ENCODE measurements at places on chromosomes 13 and 19. TPM values are rescaled to one million over a fixed set of nuclear protein-coding genes. Genes with fewer than 3 reads are reported as not detected.

- no peak for DNase-seq
Observed at GRCh38 chr19:556611-557382, 12.9 kb downstream of the GZMM start.

DNA sequence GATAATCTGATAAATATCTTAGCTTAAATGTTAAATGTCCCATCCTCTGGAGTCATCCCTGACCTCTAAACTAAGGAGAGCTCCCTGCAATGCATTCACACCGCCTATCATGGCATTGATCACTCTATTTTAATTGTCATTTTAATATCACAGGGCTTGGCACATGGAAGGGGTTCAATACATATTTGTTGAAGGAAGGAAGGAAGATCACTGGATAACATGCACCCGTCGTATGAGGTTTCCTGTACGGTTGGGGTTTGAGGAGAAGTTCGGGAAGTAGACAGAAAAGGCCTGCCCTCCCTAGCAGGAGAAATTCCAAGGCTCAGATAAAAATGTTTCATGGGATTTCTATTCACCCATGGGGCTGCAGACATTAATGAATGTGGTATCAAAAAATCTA lies 102.0 kb downstream of the MBNL2 start:
- no peak for DNase-seq

- peak; percentile 79 for DNase-seq
Observed at GRCh38 chr13:36395280-36395679, 37.0 kb upstream of the CCNA1 start.

DNA sequence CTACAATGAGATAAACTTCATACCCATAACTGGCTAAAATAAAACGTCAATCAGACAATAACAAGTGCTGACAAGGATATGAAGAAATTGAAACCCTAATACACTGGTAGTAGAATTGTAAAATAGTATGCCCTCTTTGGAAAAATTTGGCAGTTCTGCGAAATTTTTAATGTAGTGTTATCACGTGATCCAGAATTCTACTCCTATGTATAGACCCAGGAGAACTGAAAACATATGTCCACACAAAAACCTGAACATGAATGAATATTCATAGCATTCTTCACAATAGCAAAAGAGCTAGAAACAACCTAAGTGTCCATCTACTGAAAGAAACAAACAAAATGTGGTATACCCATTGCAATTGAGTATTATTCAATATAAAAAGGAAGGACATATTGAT lies 14.2 kb upstream of the MYO16 start:
- DNase-seq = no peak

- DNase-seq = no peak
Observed at GRCh38 chr13:28045861-28046260, 54.5 kb downstream of the FLT3 start.

- DNase-seq = peak; percentile 69
Observed at GRCh38 chr13:51590971-51591627, 6.8 kb downstream of the WDFY2 start.

DNA sequence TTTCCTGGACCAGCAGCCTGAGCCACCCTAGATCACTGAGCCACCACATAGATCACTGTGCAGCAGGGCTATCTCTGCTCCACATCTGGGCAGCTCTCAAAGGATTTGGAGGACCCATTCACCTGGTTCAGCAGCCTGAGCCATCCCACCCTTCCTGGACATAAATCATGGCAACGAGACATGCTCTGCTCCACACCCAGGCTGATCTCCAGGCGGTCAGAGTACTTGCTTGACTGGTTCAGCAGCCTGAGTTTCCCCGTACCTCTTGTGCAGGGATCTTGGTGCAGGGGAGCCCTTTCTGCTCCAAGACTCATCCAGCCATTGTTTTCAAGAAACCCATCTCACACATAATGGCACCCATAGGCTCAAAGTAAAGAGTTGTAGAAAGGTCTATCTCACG lies 195.3 kb downstream of the LIG4 start:
- no peak for DNase-seq

GRCh38 chr19:1073956-1074517 lies 7.1 kb downstream of the ARHGAP45 start:
- no peak for DNase-seq

DNA sequence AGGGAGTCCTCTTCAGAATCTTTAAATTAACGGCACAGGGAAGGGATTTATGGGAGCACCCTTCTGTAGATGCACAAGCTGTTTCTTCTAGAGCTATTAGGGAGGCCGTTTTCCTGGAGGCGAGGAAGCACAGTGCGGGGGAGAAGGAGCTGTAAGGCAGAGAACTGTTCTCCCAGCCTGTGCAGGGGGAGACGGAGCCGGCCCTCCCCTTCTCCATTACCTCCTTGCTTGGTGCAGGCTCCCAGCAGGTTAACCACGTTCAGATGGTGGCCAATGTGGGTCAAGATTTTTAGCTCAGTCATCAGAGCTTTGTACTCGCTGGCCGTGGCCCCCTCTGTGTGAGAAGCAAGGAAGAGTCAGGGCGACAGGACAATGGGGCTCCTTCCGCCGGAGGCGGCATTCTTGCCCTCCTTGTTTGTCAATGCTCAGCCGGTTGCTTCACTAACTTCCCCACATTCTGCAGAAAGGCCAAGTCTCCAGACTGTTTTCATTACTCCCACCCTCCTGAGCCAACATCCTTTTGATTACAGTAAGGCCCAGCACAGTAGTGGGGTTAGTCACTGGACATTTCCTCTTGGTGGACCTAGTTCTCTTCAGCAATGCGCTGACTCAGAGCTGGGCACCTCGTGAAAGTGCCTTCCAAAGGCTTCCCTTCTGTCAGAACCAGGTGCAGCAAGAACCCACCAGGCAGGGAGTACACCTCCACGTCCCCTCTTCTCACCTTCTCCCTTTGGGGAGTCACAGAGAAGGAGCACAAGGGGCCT lies 165.4 kb downstream of the FLT1 start:
- peak; percentile 12 for DNase-seq

GRCh38 chr19:33161201-33161600 lies 29.3 kb downstream of the WDR88 start:
- DNase-seq = no peak

- DNase-seq = peak; percentile 82
Observed at GRCh38 chr13:94351292-94351990, 128.0 kb downstream of the DCT start.

- DNase-seq = no peak
Observed at GRCh38 chr13:85371254-85371653, 428.0 kb downstream of the SLITRK6 start.

- DNase-seq = no peak
Observed at GRCh38 chr19:17686023-17686521, 2.1 kb downstream of the UNC13A start.

DNA sequence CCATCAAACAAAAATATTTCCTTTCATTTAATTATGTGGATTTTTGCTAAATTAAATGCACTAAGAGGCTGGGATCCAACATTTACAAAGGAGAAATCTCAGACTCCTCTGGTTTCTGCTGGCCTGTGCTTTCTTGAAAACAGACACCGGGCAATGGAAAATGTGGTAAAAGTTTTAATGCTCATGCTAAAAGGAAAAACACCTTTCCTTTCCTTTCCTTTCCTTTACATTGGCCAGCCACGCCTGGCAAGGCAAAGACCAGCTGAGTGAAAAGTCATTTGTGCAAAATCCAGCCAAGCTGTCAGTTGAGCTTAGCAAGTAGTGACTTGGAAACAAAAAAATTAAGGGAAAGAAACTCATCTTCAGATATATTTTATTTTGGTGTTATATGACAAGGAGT lies 240.3 kb downstream of the LACC1 start:
- no peak for DNase-seq

GRCh38 chr19:15404780-15405211 lies 14.0 kb downstream of the AKAP8L start:
- peak; percentile 83 for DNase-seq

DNA sequence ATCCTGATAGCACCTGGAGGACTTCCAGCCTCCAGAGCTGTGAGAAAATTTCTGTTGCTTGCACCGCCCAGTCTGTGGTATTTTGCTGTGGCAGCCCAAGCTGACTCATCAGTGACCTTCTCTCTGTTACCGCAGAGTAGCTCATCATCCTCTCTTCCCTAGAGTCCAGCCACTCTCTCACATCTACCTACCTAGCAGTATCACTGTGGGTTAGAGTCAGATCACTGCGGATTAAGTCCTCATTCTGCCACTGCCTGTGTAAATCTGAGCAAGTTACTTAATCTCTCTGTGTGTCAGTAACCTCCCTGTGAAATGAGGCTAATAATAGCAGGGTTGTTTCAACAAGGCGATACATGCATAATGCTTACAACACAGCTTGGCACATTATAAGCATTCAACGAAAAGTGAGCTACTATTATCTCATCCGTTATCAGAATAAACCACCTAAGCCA lies 40.3 kb upstream of the USPL1 start:
- DNase-seq = peak; percentile 89

- DNase-seq = peak; percentile 19
Observed at GRCh38 chr13:36154567-36155291, 23.5 kb upstream of the DCLK1 start.

DNA sequence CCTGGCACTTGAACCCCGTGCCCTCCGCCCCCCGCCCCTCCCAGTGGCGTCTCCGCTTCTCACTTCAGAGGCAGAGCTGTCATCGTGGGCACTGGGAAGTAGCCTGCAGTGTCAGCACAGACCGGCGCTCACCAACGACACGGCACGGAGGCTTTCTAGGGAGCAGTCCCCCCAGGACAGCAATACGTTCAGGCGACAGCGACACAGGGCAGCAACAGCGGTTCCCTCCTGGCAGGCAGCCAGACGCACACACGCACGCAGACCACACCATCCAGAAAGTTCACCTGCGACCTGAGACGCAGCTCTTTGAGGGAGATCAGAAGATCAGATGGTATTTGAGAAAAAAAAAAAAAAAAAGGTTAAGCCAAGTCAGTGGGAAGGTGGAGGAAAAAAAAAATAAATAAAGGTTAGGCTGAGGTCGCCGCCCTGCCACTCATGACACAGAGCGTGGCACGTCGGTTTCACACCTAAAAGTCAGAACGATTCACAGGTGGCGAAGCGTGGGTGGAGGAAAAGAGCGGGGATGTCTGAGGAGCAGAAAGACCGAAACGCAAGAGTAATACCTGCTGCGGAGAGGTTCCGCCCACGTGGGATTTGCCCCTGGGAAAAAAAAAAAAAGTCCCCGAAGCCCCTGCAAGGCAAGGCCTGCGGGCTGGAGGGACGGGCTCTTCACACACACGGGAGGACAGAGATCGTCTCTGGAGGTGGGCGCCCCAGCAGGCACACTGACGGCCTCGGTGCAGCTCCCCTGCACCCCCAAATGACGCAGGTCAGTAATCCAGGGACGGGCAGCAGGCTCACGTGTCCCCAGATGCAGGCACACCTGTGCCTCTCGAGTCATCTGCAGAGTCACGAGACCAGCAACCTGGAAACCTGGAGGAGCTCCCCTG lies 94.5 kb downstream of the GNG7 start:
- no peak for DNase-seq

GRCh38 chr19:5172859-5173630 lies 167.6 kb downstream of the PTPRS start:
- DNase-seq = peak; percentile 71

- no peak for DNase-seq
Observed at GRCh38 chr13:104086759-104087158, 1020.5 kb upstream of the SLC10A2 start.

DNA sequence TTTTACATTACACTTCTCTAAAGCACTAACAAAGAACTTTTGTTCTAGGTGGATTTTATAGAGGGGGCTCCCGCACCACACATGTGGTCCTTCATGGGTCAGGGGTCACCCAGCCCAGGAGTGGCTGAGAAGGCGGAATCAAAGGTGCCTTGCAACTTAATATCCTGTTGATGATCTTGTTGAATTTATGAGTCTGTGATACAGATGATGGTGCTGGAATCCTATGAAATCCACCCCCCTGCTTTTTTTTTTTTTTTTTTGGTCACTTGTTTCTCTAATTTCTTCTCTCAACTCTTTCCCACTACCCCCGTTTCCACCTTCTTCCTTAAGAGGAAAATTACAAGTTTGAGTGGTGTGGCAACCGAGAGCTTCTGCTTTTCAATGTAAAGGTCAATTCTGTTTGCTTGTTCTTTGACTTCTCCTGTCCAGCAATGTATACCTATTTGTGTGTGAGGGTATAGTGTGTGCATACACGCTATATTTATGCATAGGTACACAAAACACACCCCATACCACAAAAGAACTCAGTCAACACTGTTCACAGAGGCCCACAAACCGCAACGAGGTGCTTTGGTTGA lies 4.2 kb upstream of the ZIC2 start:
- no peak for DNase-seq

DNA sequence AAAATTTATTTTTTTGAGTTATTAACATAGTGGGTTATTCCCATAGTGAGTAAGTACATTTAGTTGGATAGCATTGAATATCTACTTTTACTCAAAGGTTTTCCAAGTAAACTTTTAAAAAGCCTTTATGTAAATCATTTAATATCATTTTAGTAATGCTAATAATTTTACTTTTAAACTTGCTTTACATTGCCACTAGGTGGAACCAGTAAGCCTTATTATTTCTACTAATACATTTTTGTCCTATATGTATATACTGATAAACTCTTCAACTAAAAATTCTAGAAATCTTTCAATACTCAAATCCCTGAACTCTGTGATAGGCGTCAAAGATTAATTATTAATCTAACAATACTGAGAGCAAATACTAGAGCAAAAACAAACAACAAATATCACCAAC lies 1709.2 kb upstream of the PCDH20 start:
- peak; percentile 25 for DNase-seq

GRCh38 chr19:46489445-46490272 lies 6.0 kb downstream of the PNMA8B start:
- peak; percentile 52 for DNase-seq

The ZNF66 gene
- total RNA-seq = 5.2 TPM

The RFPL4A gene
- total RNA-seq = not detected

The RCBTB2 gene
- total RNA-seq = 10.4 TPM

The FFAR2 gene
- total RNA-seq = not detected

The PBX4 gene
- total RNA-seq = 2.6 TPM

The OR7C1 gene
- not detected for total RNA-seq
